ENCODE measurements at places on chromosomes 6 and 20. TPM values are rescaled to one million over a fixed set of nuclear protein-coding genes. Genes with fewer than 3 reads are reported as not detected.
A peak's percentile ranks its signal among the peaks of the same experiment; 100 is the strongest.

Gene B3GAT2
- 0.06 TPM for total RNA-seq

DNA sequence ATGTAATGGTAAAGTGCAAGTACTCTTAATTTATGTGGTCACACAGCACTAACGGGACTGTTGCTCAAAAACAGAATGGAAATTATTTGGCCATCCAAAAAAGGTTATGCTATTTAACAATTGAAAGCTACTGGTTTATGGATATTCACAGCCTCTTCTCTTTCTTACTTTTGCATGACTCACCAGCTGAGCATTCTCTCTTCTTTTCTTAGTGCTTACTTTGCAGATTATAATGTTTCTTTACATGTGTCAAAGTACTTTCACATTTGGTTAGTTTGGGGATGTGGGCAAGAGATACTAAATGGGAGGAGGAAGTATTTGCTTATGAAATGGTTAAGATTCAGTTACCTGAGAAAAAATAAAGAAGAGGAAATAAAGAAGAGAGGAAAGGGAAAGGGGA is 610.5 kb downstream of the HTR1B start:
- H3K4me3 ChIP-seq, result no peak overlapping the region
- no peaks in the 10 kb centered on the region for H3K4me1 ChIP-seq

- DNase-seq, result peak; percentile 94
- no peaks in the 10 kb centered on the region for H3K36me3 ChIP-seq
- H3K27me3 ChIP-seq, result no peaks in the 10 kb centered on the region
Measured at GRCh38 chr6:66179361-66179760, 472.3 kb upstream of the EYS start.

GRCh38 chr6:90230548-90231215 is 66.0 kb downstream of the BACH2 start:
- no peaks in the 10 kb centered on the region for H3K36me3 ChIP-seq
- peaks cover 5% of the 10 kb centered on the region for H3K4me1 ChIP-seq
- no peak for DNase-seq
- no peaks in the 10 kb centered on the region for H3K27me3 ChIP-seq

GRCh38 chr20:877814-878213 is 38.3 kb downstream of the ANGPT4 start:
- no peak overlapping the region for H3K4me3 ChIP-seq
- no peak for DNase-seq
- no peaks in the 10 kb centered on the region for H3K4me1 ChIP-seq
- no peak overlapping the region for H3K27ac ChIP-seq

Gene GABRR2
- 1.3 TPM for total RNA-seq

Gene PCSK2
- total RNA-seq, result 1.7 TPM

Gene RIMS4
- 0.43 TPM for total RNA-seq

- H3K4me3 ChIP-seq, result peak overlapping the region; percentile 41
- DNase-seq, result peak; percentile 86
- H3K27me3 ChIP-seq, result no peaks in the 10 kb centered on the region
- peaks cover 43% of the 10 kb centered on the region for H3K4me1 ChIP-seq
Measured at GRCh38 chr6:116059713-116060571, 749 bp downstream of the FRK start.

Gene TPX2
- total RNA-seq, result 1.6 TPM

DNA sequence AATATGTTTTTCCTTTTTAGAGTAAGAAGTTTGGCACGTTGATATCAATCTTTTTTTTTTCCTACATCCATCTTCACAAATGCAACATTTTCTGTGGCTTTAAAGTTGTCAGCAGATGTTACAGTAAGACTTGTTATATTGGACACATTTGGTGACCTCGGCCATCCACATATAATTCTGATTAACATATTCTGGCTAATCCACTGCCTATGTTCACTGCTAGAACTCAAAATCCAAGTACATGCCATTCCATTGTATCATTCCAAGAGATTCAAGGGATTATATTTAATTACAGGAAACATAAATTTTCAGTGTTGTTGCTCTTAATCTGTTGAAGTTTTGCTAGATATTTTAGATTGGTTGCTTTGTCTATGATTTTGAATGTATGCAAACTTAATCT is 367.6 kb downstream of the TENT5A start:
- no peaks in the 10 kb centered on the region for H3K4me1 ChIP-seq
- H3K36me3 ChIP-seq, result no peaks in the 10 kb centered on the region
- no peak overlapping the region for H3K27ac ChIP-seq
- no peaks in the 10 kb centered on the region for H3K27me3 ChIP-seq

DNA sequence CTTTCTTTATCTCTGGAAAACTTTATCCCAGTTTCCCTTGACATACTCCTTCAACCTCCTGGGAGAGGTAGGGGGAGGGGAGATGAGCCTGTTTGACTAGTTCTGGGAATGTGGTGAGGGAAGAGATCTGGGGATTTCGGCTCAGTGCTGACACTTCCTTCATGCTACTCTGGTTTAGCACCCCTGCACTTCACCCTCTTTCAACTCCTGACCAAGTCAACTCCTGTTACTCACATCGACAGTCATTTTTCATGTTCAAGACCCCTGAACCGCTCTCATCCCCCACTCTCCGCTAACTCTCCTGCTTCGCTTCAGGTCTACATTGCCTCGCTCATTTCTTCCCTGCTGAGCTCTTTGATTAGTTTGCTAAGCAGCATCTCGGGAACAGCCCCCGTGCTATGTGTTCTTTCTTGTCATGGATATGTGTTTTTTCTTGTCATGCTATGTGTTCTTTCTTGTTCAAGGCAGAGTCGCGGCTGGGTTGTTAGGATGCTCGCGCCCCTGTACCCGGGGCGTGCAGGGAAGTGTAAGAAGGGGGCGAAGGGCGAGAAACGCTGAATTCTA is 16.6 kb upstream of the TRIM27 start:
- peak overlapping the region; percentile 35 for H3K4me3 ChIP-seq
- DNase-seq, result peak; percentile 56
- peaks cover 6% of the 10 kb centered on the region for H3K27me3 ChIP-seq
- peak overlapping the region; percentile 82 for H3K27ac ChIP-seq
- peaks cover 10% of the 10 kb centered on the region for H3K4me1 ChIP-seq
- H3K36me3 ChIP-seq, result no peaks in the 10 kb centered on the region

Gene PDYN
- total RNA-seq, result not detected

- no peaks in the 10 kb centered on the region for H3K27me3 ChIP-seq
- H3K4me3 ChIP-seq, result no peak overlapping the region
- no peaks in the 10 kb centered on the region for H3K4me1 ChIP-seq
- H3K36me3 ChIP-seq, result no peaks in the 10 kb centered on the region
- DNase-seq, result no peak
Measured at GRCh38 chr20:16236589-16237241, 336.5 kb downstream of the KIF16B start.

Gene DEFB132
- total RNA-seq, result not detected

DNA sequence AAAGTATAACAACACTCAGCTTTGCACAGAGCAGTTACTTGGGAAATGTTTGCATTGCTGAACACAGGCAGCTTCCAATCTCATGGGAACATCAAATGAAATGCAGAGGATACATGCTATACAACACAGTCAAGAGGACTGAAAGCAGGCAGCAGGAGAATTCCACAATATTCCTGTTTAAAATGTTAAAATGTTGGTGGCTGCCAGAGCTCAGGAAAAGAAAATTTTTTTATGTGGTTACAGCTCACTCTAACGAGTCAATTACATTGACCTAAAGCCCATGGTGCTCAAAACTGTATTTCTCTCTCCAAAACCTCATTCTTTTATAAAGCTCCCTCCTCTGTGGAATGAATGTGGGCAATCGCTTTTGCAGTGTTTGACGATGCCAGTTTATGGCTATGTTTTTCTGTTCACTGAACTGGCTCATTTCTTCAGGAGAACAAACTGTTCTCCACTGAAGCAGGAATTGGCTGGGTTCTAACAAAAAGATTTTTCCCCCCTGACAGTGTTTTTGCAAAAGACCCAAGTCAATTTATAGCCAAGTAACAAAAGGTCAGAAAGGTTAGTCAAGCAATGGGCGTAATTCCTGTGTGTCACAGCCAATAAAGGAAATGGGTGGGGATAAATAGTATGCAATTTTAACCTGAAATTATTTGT is 69.0 kb downstream of the ZHX3 start:
- H3K4me3 ChIP-seq, result no peak overlapping the region
- H3K36me3 ChIP-seq, result no peaks in the 10 kb centered on the region
- H3K4me1 ChIP-seq, result peaks cover 38% of the 10 kb centered on the region
- peak; percentile 41 for DNase-seq
- no peaks in the 10 kb centered on the region for H3K27me3 ChIP-seq
